ENCODE measurements at places on chromosomes 1 and 21. TPM values are rescaled to one million over a fixed set of nuclear protein-coding genes. Genes with fewer than 3 reads are reported as not detected.

GRCh38 chr1:21307210-21307609 is 16.9 kb upstream of the ECE1 start:
- no peak for DNase-seq

- DNase-seq: no peak
These were observed 343.1 kb downstream of the NTNG1 start for GRCh38 chr1:107483949-107484348.

Gene ABCG1
- total RNA-seq: 6.3 TPM

GRCh38 chr21:16711757-16712156 is 801.1 kb upstream of the CXADR start:
- no peak for DNase-seq

DNA sequence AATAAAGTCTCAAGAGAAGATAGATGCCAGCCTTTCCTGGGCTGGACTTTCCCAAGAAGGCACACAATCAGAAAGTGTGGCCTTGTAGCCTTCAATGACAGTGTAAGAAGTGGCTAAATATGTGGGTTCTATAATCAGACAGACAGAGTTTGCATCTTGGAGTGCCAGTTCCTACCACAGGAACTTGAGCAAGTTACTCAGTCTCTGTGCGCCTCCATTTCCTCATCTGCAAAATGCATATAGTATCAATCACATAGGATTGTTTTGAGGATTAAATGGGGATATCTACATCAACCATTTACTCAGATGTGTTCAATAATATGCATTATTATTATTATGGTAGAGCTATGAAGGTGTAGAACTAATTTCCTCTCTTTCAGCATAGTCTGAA is 176.8 kb upstream of the PTBP2 start:
- DNase-seq: no peak

All from cardiac septum (tissue), 1 donor.